ENCODE measurements at places on chromosomes 5 and 9. TPM values are rescaled to one million over a fixed set of nuclear protein-coding genes. Genes with fewer than 3 reads are reported as not detected.
A peak's percentile ranks its signal among the peaks of the same experiment; 100 is the strongest.

DNA sequence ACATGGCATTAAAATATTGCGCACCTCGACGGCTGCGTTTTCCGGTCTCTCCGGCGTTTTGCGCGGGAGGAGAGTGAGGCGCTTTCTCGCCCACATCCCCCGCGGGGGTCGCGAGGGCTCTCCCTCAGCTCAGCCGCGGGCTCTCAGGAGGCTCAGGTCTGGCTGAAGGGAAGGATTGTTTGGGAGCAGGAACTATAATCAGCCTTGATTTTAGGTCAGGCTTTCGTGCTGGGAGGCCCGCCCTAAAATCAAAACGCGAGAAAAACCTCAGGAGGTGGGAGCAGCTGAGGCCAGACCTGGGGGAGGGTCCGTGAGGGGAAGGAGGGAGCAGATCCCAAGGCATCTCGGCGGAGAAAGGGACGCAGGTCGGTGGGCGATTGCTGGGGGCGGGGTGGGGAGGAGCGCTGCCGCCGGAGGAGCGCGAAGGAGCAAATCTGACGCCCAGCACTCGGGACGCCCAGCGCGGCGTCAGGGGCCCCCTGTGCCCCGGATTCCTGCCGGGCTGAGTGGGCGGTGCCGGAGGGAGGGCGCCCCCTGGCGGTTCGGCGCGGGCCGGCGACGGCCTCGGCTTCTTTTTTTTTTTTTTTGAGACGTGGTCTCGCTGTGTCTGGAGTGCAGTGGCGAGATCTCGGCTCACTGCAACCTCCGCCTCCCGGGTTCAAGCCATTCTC, 18.7 kb upstream of the RNF130 start:
- DNase-seq: peak; percentile 76

GRCh38 chr5:172692981-172693380, 51.9 kb downstream of the NEURL1B start:
- DNase-seq: no peak

GRCh38 chr9:81374459-81375186, 314.7 kb downstream of the TLE1 start:
- no peak for DNase-seq

The FOXD4L6 gene
- polyA plus RNA-seq: not detected

DNA sequence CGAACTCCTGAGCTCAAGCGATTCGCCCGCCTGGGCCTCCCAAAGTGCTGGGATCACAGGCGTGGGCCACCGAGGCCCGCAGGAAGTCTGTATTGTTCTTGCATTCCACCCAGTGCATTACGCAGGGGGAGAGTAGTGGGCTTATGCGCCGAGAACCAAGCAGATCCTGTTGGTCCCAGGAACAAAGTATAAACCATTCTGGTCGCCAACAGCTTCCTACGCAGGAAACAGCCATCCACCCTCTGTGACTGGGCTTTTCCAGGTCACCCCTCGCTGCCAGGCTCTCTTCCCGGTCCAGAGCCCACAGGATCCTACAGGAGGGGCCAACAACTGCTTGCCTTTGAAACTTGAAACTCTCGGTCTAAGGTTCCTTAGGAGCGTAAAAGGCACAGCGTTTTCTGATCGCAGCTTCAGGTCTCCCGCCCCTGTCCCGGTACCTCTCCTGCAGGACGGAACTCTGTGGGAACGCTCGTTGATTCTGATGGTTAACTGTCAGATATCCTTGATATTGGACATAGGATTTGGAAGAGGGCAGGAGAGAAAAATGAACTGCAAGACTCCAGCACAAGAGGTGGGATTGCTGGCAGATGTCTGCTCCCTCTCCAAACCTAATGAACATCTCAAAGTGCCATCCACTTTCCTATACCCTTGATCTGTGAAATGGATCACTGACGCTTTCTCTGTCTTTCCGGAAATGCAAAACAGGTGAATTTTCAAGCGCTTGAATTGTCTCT, 4.2 kb upstream of the ANXA2R start:
- DNase-seq: peak; percentile 75

The ORM2 gene
- not detected for polyA plus RNA-seq

DNA sequence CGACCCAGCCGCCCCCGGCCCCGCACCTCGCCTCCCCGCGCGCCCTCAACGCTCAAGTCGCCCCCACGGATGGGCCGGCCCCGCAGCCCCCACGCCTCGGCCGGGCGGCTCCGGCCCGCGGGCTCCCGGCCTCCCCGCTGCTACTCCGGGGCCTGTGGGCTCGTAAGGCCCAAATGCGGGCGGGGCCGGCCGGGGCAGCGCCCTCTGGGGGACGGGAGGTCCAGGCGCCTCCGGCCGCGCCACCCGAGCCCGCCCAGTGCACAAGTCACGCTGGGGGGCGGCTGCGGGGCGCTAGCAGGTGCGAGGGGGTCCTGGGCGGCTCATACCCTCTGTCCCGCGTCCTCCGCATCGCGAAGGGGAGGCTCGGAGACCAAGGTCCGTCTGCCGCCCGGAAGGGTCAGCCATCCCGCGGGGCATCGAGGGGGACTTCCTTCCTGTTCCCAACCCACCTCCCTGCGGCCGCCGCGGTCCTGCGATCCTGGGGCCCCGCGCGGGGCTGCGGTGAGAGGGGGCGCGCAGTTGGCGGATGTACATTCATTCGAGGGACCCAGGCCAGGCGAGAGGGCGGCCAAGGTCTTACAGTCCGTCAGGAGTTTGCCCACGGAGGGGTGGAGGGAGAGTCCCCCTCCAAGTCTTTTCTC, at the start of gene CIZ1:
CIZ1 (minus strand) TSS at position 167 of the 641 bp plus-strand sequence. CDS start 715 bp downstream, outside the sequence.
- DNase-seq: peak; percentile 84

The ANKRD20A1 gene
- 0.20 TPM for polyA plus RNA-seq

The CDKN2A gene
- not detected for polyA plus RNA-seq

The BSPRY gene
- polyA plus RNA-seq: not detected

DNA sequence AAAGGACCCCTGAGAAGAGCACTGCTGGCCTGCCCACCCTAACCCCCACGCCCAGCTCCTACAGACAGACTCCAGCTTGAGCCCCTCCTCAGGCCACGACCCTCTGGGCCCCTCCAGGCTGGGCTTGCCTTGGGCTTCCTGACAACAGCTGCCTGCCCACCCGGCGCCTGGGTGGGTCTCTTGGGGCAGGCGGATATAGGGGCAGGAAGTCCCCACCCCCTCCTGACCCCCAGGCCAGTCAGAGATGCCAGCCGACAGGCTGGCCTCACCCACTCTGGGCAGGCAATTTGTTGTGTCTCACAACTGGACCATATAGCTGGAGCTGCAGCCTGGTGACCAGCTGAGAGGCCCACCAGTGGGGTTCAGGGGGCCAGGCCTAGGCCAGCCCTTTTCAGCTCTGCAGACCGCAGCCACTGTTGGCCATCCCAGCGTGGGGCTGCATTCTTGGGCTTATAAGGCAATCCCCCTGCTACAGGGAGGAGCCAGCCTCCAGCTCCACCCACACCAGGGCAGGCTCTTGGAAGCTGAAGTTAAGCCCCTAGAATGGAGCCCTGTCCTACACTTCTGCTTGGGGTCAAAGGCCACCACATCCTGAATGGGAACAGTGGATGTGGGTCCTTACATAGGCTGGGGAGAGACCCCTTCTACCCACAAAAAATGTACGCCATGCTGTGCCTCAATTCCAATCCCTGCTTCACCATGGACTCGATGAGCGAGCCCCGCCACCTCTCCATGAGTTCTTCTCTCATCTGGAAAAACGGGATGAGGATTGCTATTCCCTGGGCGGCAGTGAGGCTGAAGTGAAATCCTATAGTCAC, 2.0 kb downstream of the PDLIM7 start:
- peak; percentile 74 for DNase-seq

- no peak for DNase-seq
These were observed 178.1 kb upstream of the COX7C start for GRCh38 chr5:86439593-86440110.

- no peak for DNase-seq
These were observed 7.0 kb upstream of the LAMC3 start for GRCh38 chr9:131001990-131002389.

GRCh38 chr5:131288328-131288727, 24.5 kb downstream of the CDC42SE2 start:
- no peak for DNase-seq

- DNase-seq: no peak
These were observed 88.3 kb downstream of the MTAP start for GRCh38 chr9:21890696-21891095.

The SPINK6 gene
- not detected for polyA plus RNA-seq

The ARID3C gene
- polyA plus RNA-seq: not detected

The IRX1 gene
- not detected for polyA plus RNA-seq

GRCh38 chr5:160133918-160134304, 14.7 kb upstream of the PWWP2A start:
- no peak for DNase-seq

GRCh38 chr9:109383947-109384346, 63.1 kb upstream of the EPB41L4B start:
- DNase-seq: no peak

DNA sequence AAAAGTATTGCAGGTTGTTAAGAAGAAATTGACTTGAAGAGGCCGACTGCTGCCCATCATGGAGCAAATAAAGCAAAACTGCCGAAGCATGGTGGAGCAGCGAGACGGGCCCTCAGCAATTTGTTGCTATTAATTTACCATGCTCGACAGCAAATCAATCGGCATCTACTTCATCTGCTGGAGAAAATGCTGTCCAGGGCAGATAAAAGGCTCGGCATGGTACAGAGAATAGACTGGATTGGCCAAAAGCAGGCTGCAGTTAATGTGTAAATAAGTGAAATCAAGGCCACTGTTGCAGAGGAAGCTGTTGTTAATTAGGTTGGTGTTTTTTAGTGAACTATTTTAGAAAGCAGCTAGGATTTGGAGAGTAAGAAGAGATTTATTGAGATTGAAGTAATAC, 8.3 kb downstream of the TLE4 start:
- DNase-seq: no peak

- DNase-seq: no peak
These were observed 1.9 kb upstream of the DMRT2 start for GRCh38 chr9:1048231-1048619.

DNA sequence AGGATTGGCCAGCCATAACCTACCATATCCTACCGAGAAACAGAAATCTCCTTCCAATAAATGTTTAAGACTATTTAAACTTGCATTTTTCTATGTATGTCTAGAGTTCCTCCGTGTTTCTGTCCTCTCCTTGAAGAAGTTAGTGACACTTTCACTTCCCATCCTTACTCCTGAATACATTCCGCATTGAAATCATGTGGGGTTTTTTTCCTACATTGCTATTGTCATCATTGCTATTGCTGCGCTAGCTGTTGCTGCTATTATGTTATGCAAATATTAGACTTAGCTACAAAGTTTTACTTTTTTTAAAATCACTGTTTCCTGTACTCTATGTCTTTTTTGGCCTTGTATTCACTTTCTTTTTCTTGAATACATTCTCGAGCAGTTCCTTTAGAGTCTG, 83.3 kb upstream of the NEK6 start:
- no peak for DNase-seq

GRCh38 chr5:23084815-23085214, 231.7 kb upstream of the CDH12 start:
- no peak for DNase-seq

- no peak for DNase-seq
These were observed 724 bp downstream of the TCERG1 start for GRCh38 chr5:146447734-146448380.

Measured in psoas muscle (tissue), 8 donors.